ENCODE measurements at places on chromosomes 2 and 18.

GRCh38 chr18:57748770-57749603, 54.1 kb downstream of the ATP8B1 start:
- DNase-seq: no peak

GRCh38 chr18:50194631-50195532, at the start of gene MYO5B:
TSS of gene MYO5B (minus strand) at chr18:50195147. CDS start at chr18:50194793, 354 bp downstream.
- peak; percentile 26 for DNase-seq

DNA sequence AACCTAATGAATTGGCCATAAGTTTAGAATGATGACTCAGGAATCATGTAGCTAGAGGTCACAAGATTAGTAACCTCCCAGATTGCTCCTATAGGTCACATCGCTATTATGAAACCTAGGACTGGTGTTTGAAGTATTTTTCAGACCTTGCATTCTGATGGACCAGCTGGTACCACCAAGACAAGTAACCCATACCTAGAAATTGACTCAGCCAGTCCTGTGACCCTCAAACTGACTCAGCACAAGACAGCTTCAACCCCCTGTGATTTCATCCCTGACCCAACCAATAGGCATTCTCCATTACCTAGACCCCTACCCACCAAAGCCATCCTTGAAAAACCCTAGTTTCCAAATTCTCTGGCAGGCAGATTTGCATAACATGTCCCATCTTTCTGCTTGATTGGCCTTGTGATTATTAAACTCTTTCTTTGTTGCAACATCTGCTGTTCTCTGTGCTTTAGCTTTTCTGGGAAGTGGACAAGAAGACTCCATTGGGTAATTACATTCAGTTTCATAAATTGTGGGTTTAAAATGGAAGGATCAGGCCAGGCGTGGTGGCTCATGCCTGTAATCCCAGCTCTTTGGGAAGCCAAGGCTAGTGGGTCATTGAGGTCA, 254.9 kb downstream of the IRS1 start:
- no peak for DNase-seq

GRCh38 chr2:107511970-107512789, 314.5 kb upstream of the RGPD4 start:
- DNase-seq: no peak

GRCh38 chr18:48866028-48866733, 84.6 kb downstream of the SMAD7 start:
- DNase-seq: no peak

DNA sequence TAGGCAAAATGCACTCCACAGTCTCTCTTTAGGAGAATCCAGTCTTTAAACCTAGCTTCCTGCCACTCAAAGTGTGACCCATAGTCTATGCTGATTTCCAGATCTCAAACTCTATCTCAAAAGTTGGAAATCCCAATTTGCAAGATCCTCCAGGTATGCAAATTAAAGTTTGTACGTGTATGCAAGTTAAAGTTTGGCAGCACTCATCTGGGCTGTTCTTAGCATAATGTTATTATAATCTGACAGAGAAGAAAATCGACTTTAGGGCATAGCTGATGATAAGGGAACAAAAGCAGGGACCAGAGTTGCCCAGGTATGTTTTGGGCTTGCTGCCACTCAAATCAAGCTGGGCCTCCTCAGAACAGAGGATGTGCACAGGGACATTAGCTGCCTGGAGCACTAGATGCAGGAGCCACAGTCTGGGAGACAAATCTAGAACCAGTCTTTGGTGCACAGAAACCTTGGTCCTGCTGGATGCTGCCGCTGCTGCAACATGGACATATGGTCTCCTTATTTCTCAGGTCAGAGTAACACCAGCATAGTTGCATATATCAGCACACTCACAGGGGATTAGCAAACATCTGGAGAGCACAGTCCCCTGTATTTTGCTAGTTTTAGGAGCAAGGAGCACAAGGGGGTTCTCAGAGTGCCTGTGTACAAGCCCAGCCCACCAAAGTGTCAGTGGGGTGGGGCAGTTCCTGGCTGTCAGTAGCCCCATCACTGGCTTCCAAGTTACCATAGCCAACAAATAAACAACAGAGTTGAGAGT, 242.6 kb downstream of the TTC32 start:
- no peak for DNase-seq

DNA sequence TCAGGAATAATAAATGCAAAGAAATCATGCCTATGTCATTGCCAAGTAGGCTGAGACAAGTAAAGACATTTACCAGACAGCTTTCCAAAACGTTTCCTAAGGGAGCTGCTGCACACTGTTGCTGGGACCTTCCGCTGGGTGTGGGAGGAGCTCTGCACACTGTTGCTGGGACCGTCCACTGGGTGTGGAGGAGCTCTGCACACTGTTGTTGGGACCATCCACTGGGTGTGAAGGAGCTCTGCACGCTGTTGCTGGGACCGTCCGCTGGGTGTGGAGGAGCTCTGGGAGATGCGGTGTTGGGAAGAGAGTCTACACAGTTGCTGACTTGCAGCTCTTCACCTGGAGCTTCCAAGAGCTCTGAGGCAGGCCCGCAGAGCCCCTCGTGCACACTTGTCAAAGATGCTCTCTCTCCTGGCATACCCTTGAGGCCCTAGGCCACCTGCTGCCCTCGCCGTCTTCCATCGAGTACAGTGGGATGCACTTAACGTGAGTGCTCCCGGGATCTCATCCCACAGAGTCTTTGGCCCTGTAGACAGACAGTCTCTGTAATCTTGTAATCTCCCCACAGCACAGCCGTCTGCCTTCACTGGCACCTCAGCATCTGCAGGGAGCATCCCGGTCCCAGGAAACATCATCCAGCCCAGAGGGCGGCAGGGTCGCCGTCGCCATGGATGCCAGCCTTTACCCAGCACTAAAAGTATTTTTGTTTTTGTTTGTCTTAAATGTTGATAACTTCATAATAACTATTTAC, 51.4 kb downstream of the TRAPPC12 start:
- no peak for DNase-seq

DNA sequence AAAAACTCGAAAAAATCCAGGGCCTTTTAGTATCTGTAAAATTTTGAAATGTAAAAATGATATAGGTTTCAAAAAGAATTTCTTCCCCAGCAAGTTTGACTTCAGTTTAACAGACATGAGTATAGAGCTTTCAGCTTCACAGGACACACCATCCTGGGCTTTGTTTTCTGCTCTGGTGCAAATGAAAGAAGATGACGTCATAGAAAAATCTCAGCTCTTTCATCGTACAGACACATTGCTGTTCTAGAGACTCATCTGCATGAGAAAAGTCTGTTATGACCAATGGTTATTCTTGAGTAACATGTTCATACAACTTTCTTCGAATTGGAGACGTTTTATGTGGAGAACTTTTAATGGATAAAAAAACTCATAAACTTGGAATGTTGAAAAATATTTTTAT, 111.7 kb upstream of the DYNAP start:
- no peak for DNase-seq

All from NCI-H2227 treated with DMSO at 0.1 percent for 48 hours (cell line).